ENCODE measurements at places on chromosomes 7 and 10. TPM values are rescaled to one million over a fixed set of nuclear protein-coding genes. Genes with fewer than 3 reads are reported as not detected.
A peak's percentile ranks its signal among the peaks of the same experiment; 100 is the strongest.

DNA sequence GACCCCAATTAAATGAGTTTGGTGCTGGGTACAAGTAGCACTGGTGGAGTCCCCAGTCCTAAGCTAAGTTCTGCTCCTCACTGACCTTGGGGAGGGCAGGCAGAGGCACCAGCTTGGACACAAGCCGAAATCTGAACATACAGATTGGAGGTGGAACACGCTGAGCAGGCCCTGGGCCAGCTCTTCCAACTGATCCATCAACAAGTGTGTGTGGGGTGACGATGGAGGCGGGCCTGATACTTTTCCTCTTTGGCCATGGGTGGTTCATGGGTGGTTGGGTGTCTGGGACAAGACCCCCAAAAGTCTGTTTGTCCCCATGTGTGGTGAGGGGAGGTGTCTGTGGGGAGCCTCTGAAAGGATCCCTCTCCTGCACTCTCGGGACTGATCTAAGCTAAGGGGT, 1.9 kb downstream of the ADCYAP1R1 start:
- DNase-seq = no peak

GRCh38 chr7:77315182-77315591, 101.0 kb downstream of the GSAP start:
- no peak for DNase-seq

DNA sequence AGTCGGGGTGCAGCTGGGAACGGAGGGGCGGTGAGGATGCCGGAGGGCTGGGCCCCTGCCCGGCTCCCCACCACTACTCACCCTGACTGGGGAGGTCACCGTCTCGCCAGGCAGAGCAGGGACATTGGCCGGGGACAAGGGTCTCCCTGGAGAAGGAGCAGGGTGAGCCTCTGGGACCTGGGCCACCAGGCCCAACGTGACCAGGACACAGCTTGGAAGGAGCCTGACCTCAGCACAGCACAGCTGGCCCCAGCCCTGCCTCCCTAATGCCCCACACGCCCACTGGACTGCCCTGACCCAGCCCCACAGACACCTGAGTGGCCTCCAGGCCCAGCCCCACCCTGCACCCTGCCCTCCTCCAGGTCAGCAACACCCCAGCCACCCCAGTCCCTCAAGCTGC, 21.1 kb downstream of the MICALL2 start:
- DNase-seq = no peak

DNA sequence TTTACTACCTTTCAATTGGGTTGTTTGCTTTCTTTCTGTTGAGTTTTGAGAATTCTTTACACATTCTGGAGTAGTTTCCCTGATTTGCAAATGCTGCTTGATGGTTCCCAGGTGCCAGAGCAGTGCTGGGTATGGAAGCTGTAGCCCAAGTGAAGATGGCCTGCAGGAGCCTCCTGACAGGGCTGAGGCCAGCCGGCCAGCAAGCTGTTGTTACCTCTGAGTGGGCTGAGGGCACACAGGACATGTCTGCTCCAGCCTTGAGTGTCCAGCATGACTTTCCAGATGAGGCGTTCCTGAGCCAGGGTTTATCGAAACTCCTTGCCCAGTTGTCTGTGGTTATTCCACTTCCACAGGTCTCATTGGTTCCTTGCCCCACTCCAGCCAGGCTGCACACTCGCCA, 164.6 kb upstream of the TNS3 start:
- no peak for DNase-seq

GRCh38 chr10:43502931-43503330, 66.0 kb downstream of the ZNF487 start:
- no peak for DNase-seq

DNA sequence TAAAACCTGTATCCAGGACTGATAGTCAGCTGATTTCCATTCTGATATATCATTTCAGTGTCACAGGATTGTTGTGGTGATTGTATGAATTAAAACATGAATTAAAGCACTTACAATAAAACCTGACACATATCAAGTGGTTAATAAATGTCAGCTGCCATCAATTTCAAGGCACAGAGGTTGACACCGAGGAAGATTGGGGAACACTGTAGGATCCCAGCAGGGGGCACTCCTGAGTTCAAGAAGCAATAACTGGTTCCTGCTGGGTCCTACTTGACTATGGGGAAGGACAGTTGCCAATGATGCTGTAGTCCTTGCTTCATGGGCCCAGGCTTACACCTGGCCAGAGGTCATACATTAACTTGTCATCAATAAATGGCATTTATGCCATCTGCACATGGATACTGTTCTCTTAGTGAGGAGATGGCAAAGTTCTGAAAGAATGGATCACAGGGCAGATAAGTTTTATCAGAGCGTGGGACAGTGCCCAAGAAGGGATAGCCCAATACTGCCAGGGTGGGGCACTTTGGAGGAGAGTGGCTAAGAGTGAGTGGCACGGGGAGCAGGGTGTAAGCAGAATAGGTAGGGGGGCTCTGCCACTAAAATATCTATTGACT, 24.1 kb downstream of the FZD1 start:
- DNase-seq = no peak

DNA sequence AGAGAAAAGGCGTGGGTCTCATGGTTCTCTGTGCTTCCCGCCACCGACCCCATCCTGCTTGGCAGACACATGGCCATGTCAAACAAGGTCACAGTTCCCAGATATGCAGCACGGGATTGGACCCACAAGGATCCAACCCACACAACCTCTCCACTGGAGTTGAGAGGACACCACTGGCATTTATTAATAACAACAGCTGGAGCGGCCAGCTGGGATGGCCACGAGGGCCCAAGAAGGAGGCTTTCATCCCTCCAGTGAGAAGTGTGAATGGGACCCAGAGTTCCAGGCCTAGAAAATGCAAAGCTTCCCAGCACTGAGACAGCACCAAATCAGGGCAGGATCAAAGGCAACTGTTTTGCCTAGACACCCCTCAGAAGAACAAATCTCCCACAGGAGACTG, 31.5 kb downstream of the FGFR2 start:
- no peak for DNase-seq

- DNase-seq = no peak
Observed at GRCh38 chr7:132117181-132117580, 459.1 kb downstream of the PLXNA4 start.

DNA sequence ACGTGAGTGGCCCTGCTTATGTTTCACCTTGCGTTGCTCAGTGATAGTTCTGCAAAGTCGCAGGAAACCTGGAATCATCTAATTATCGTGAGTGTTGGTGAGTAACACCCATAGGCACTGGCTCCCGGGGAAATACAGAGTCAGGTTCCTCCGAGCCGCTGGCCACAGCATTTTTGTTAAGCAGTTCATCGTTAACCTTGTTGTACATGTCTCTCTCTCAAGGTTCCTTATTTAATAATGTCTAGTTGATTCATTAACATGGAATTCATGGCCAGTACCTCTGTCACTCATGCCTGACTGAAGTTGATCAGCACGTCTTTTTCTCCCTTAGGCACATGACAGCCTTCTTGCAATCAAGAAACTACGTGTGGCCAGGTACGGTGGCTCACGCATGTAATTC, 3.1 kb upstream of the ZFAND2A start:
- no peak for DNase-seq

DNA sequence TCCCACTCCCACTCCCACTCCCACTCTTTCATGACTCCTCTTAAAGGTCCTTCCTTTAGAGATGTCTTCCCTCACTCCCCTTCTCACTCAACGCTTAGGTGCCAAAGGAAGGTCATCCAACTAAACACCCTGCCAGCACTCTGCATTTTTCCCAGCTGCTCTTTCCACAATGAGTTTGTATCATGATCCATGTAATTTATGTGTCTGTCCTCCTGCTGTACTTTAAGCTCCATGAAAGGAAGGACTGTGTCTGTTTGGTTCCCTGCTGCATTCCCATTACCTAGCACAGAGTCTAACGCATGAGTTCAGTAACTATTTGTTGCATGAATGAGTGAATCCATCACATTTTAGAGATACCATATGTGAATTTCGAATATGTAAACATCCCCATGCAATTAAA, 252.7 kb downstream of the KIF20B start:
- no peak for DNase-seq

GRCh38 chr7:4049202-4049601, 632.9 kb upstream of the FOXK1 start:
- DNase-seq = no peak

DNA sequence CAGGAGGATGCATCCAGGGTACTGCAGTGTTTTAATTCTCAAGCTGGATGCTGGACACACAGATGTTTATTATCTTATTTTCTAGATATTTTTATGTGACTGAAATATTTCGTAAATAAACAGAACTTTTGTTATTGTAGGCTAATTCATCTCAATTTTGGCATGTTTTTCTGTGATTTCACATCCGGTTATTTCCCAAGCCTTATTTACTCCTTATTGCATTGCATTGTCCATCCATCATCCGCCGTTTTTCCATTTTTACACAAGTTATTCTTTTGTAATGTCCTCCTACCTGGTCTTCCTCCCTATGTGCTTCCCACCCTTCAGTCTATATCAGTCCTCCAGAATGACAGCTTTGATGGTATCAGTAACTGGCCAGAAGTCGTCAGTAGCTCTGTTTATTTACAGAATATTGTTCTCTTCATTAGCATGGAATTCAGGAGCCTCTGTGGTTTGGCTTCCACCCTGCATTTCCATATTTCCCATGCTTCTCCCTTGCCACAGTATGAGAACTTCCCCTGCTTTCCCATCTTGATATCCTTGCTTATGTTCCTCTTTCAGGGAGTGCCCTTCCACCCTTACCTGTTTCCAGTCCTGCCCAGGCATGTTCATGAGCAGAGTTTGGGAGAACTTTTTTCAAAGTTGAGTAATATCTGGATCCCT, 16.1 kb downstream of the GNAI1 start:
- no peak for DNase-seq

GRCh38 chr10:110368002-110368401, 63.3 kb upstream of the SMNDC1 start:
- DNase-seq = no peak

DNA sequence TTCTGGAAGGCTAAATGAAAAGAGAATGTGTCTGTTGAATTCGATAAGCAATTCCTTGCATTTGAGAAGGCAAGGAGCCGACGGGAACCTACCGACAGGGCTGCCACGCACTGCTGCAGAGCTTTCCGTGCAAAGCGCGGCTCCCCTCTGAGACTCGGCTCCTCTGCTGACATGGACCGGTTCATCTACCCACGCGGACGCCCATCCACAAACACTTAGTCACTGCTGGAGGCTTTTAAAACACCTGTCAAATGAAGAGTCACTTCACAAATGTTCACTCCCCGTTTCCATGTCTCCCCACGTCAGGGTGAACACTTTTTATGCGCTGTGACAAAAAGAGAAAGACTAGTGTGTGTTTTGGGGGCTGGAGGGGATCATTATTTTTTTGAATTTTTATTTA, 32.0 kb downstream of the AMZ1 start:
- DNase-seq = no peak

DNA sequence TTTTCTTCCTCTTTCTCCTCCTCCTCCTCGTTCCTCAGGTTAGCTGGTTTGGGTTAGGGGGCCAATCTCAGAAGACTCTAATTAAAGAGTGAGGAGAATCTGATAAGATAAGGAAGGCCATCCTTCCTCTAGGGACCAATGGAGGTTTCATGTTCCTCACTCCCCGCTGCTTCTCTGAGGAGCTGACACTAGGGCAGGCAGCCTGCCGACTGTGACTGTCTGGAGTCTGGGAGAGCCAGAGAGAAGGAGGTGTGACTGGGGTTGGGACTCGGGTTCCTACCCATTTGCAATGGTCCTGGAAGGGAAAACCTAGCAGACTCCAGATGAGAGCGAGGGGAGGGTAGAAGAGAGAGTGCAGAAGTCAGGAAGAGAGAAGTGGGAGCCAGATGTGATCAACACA, 15.3 kb downstream of the PAX2 start:
- DNase-seq = no peak

DNA sequence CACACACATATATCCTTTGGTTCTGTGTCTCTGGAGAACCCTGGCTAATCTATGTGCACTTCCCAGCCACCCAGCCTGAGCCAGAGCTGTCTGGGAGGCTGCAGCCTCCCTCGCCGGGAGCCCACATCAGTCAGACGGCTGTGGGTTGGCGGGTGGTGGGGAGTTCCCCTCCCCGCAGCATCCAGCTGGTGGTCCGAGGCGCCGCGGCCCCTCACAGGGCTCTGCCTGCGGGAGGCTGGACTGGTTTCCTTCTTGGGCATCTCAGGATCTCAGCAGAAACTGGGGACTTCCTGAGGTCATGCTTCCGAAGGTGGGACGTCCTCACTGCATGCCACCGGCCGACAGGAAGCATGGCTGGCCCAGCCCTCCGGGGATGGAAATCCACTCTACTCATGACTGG, 22.0 kb upstream of the PSMG3 start:
- peak; percentile 37 for DNase-seq

GRCh38 chr7:21656796-21657195, 114.0 kb downstream of the DNAH11 start:
- DNase-seq = no peak

GRCh38 chr10:120948889-120949608, 97.9 kb downstream of the WDR11 start:
- peak; percentile 62 for DNase-seq

- peak; percentile 65 for DNase-seq
Observed at GRCh38 chr10:67770537-67770936, 67.5 kb downstream of the DNAJC12 start.

DNA sequence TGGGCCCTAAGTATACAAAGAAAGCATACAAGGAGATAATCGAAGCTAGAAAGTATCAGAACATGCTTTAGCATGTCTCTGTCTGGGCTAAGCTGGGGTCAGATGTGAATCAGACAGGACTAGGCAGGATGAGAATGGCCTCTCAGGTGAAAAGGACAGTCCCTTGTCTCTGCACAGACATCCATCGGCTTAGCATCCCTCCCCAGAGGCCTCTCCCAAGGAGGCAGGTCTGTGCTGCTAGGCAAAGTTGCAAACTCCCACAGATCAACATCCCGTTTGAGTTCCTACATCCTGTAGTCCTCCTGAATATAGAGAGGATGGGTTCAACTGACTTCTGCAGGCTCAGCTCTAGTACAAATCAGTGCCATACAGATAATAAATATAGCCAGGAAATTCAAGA, 24.5 kb downstream of the CHST15 start:
- no peak for DNase-seq

DNA sequence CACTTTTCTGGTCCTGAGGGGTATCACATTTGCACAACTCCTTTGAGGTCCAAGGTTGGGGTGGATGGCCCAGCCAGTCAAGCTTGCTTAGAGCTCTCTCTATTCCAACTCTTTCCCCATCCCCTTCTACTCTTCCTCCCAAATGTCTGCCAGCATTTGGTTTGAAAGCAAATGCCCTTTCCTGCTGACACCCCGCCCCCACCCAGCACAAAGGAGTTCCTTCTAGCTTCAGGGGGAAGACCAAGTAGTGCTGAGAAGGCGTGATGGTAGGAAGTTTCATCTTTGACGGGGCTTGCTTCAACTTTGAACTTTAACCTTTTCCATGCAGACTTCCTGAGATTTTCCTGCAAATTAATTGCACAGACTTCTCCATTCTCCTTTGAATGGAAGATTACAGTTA, 137.5 kb upstream of the TCF7L2 start:
- DNase-seq = no peak

GRCh38 chr10:9596368-9596920, 1421.2 kb upstream of the CELF2 start:
- no peak for DNase-seq

- no peak for DNase-seq
Observed at GRCh38 chr10:130018265-130018664, 54.2 kb upstream of the EBF3 start.

GRCh38 chr7:4159761-4160554, 522.1 kb upstream of the FOXK1 start:
- DNase-seq = no peak

The CALHM1 gene
- 0.41 TPM for total RNA-seq

The SPAM1 gene
- total RNA-seq = not detected

The CYP26A1 gene
- not detected for total RNA-seq

The GNA12 gene
- total RNA-seq = 114 TPM

The HILPDA gene
- 10.7 TPM for total RNA-seq

The VAX1 gene
- not detected for total RNA-seq
